Stimulated activated CD8-positive, alpha-beta memory T cell treated with anti-CD3 and anti-CD28 coated beads, Interleukin-4, amount 100 ng/mL, for 4 hours (primary cell): ENCODE measurements at places on chromosomes 3 and 15.

DNA sequence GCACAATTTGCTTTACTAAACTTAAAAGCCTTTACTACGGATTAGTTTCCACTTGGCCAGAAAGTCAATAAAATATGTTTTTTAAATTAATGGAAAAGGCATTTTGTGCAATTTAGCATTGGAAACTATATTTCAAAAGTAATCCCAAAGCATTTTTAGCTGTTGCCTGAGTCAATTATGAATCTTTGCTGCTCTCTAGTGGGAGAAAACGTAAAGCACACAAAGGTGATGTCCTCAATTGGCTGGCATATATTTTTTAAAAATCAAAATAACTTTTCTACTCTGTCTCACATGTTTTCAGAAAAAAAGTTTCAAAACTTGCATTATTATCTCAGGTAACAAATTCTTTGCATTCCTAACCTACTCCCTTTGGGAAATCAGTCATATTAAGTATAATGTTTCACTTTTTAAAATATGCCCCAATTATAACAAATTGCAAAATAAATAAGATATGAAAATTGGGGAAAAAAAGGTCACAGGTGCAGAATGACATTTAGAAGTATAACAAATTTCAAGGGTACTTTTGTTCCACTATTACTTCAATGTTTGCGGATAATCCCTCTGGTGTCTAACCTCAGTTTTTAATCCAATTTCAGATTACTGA lies 47.2 kb upstream of the TEX55 start:
- DNase-seq = no peak

DNA sequence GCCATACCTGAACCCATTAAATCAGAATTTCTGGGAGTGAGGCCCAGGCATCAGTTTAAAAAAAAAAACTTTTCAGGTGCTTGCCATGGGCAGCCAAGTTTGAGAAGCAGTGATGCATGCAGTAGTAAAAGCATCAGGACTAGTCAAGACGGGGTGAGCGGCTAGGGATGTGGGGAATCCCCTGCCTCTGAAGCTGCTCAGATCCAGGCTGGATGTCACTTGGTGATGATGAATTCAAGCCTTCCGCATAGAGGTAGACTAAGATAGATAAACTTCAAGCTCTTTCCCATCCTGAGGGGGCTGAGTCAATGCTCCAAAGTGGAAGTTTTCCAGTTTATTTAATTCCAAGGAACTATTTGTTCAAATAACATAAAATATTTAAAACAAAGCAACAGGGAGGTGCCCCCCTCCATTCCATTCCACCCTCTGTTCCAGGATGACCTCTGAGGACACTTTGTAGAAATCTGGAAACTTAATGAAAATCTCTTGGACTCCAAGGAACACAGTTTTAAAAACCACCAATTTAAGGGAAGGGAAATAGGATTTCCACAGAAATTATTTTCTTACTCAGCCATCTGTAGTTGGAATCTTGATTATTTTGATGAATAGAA lies 100.4 kb upstream of the NR2E3 start:
- no peak for DNase-seq

GRCh38 chr3:62225051-62225450 lies 148.3 kb downstream of the FEZF2 start:
- no peak for DNase-seq

- no peak for DNase-seq
These were observed 157.9 kb downstream of the FOXP1 start for GRCh38 chr3:71425491-71426071.

GRCh38 chr15:37289109-37289765 lies 188.9 kb upstream of the MEIS2 start:
- DNase-seq = no peak
